ENCODE measurements at places on chromosomes 3 and 15. TPM values are rescaled to one million over a fixed set of nuclear protein-coding genes. Genes with fewer than 3 reads are reported as not detected.

The ACAN gene
- 0.49 TPM for total RNA-seq

The IL16 gene
- 1.2 TPM for total RNA-seq

The PIF1 gene
- 1.2 TPM for total RNA-seq

The PPP2R3A gene
- total RNA-seq = 29.7 TPM

The SNX22 gene
- 4.2 TPM for total RNA-seq

The CHCHD6 gene
- 28.5 TPM for total RNA-seq

The RRP9 gene
- 10.1 TPM for total RNA-seq

The SLC22A14 gene
- total RNA-seq = 0.25 TPM

The USP13 gene
- 11.1 TPM for total RNA-seq

The SLC15A2 gene
- 9.3 TPM for total RNA-seq

The DLL4 gene
- 3.4 TPM for total RNA-seq

The FBXW12 gene
- 1.5 TPM for total RNA-seq

The ZIC4 gene
- 1.5 TPM for total RNA-seq

The GOLGA8R gene
- 0.49 TPM for total RNA-seq

The SLC22A13 gene
- total RNA-seq = under 0.01 TPM
